ENCODE measurements at places on chromosomes 3 and 15.

DNA sequence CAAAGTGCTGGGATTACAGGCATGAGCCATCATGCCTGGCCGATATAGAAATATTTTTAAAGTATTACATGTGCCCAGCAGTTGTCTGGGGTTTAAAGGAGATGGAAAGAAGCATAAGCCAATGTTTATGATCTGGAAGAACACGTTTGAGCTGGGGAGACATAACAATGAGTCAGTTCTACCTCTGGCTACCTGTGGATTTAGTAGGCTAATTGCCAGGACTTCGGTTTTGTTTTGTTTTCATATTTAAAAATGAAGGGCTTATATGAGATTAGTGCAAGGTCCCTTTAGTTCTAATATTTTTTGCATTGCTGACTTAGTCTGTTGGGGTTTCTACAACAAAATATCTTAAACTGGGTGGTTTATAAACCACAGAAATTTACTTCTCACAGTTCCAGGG lies 22.9 kb upstream of the TNFSF10 start:
- no peak for DNase-seq

GRCh38 chr3:183018421-183019192 lies 38.3 kb upstream of the DCUN1D1 start:
- DNase-seq: no peak

DNA sequence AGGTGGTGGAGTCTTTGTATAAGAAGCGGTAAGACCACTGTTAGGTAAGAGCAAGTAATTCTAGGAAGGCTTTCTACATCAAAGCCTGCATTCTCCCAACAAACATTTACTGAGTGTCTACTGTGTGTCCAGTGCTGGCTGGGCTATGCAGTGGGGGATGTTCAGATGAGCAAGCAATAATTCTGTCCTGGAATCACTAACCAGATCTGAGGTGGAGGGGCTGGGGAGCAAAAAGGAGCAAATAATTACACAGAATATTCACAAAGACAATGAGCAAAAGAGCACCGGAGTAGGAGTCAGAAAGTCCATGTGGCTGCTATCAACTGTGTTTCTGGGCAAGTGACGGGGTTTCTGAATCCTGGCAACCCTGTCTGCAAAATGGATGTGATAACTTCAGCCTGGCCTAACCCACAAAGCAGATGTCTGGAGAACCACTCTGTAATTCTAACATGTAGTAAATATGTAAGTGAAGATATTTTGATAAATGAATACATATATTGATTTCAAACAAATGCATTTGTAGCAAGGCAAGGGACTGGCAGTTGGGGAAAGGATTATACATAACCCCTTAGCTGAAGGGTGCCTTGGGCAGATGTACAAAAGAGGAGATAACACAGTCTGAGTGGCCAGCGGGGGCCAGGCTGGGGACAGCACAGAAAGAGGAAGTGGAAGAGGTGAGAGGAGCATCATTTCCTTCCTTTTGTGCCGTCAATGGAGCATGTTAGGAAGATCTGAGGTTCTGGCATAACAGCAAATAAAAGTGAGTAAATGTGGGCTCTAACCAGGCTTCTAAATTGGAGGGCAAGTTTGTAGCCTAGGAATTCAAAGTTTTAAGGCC lies 28.8 kb downstream of the CYP8B1 start:
- no peak for DNase-seq

DNA sequence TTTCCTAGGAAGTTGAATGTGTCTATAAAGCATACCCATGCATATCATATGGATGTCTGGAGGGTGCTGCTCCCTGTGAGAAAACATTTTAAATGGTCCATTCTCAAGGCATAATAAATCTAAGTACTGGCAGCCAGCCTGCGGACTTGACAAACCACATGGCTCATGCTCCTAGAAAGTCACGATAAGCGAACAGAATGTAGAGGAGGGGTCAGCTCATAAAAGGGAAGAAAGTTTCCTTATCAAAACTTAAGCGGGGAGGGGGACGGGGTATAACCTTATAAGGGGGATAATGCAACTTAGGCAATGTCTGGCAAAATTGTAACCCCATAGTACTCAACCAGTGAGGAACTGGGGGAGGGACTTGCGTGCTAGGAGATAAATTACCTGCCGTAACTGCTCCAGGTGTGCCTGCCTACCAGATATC lies 159.8 kb upstream of the LMCD1 start:
- no peak for DNase-seq

DNA sequence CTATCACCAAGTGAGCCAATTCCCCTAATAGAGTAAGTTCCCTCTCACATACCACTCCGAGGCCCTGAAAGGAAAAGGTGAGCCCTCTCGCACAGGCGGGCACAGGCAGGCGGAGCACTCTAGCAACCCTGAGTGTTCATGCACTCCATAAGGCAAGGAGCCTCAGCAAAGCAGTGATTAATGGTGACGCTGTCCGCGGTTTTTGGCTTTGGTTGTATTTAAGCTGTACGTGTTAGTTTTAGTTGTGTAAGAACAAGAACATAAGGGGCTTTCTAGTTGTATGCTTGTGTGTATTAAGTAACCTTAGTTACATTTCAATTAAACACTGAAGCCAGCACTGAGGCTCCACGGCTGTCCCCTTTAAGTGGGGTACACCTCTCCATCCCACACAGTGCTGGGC lies 33.1 kb downstream of the KLHL25 start:
- no peak for DNase-seq

- no peak for DNase-seq
Measured at GRCh38 chr3:26712211-26713026, 89.8 kb downstream of the LRRC3B start.

DNA sequence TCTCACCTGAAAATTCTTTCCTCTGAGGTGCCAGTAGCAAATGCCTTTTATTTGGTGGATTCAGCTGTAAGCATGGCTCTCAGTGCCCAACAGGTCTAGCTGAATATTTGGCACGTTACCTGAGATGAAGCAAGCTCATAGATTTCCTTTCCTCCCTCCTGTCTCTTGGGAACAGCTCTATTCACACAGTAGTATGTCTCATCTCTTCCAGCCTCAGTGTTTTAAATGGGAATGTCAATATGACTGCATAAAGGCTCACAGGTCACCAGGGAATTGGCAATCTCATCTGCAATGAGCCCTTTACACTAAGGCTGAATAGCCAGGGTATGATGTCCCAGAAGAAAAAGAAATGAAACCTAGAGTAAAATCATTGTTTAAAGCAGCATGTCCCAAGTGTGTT lies 733.5 kb downstream of the NTRK3 start:
- DNase-seq: no peak

DNA sequence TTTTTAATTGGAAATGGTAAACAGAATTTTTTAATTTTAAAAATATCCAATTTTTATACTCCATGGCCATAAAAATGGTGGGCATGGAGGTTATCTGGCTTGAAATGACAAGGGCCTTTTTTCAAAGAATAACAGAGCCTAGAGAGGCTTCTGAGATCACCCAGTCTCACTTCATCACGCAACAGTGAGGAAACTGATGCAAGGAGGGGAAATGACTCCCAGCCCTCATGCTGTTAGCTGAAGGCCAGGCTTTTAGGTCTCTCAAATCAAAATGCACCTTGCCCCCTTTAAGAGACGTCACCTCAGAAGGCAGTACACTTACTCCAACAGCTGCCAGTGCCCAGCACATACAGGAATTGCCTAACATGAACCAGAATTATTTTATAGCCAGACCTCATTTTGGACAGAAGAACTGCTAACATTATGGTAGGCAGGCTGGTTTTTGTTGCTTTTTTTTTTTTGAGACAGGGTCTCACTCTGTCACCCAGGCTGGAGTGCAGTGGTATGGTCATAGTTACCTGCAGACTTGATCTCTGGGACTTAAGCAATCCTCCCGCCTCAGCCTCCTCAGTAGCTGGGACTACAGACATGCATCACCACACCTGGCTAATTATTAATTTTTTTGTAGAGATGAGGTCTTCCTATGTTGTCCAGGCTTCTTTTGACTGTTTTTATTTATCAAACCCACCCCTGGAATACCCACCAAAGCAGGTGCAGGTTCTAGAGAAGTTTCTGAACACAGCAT lies 9.1 kb downstream of the RAB43 start:
- DNase-seq: no peak

DNA sequence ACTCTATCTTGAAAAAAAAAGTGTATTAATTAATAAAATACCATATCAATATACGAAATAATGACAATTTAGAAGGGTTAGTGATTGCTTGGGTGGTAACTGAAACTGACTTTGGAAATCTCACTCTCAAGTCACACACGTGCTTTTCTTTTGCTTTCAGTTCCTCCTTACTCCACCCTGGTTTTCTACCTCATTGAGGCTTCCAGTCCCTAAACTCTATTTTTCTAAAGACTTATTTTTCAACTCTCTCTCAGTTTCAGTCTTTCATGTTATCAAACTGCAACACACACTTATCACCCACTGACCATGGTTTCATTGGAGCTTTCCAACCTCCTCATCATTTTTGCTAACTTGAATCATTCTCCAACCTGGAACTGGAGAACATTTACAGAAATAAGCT lies 23.5 kb downstream of the IL12A start:
- DNase-seq: no peak

- DNase-seq: no peak
Measured at GRCh38 chr15:83999396-84000135, 236.0 kb upstream of the GOLGA6L4 start.

DNA sequence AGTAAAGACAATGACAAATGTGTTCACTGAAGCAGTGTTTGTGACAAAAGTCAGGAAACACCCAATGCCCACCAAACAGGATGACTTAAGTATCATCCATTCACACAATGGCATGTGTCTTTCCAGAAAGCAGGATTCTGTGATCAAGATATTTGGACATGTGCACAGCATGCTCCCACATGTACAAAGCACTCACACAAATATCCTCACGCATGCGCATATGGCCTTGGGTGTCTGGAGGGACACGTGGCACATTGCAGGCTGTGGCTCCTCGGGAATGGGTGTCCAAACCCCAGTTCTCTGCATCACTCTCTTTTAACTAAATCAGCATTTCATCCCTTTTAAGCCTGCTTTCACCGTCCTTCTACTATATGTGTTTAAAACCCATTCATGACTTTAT lies 130.5 kb downstream of the KLF13 start:
- no peak for DNase-seq
